ENCODE measurements at places on chromosomes 5 and 9.
A peak's percentile ranks its signal among the peaks of the same experiment; 100 is the strongest.

DNA sequence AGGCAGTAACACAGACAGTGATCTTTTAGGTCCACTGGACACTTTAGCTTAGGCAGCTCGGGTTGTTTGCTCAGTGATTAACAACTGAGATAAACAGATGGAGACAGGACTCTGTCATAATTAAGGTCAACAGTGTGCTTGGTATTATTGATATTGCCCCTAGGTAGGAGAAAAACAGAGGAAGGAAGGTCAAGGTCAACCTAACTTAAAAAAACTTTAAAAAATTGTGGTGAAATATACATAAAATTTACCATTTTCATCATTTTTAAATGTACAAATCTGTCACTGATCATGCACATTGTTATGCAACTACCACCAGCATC, 2.1 kb upstream of the HSPA4 start:
- no peak for DNase-seq

- DNase-seq = no peak
Measured at GRCh38 chr5:66617991-66618768, 22.0 kb downstream of the MAST4 start.

GRCh38 chr5:169146158-169146557, 154.8 kb downstream of the SLIT3 start:
- DNase-seq = no peak

GRCh38 chr9:129863059-129863690, 27.9 kb downstream of the USP20 start:
- peak; percentile 90 for DNase-seq

DNA sequence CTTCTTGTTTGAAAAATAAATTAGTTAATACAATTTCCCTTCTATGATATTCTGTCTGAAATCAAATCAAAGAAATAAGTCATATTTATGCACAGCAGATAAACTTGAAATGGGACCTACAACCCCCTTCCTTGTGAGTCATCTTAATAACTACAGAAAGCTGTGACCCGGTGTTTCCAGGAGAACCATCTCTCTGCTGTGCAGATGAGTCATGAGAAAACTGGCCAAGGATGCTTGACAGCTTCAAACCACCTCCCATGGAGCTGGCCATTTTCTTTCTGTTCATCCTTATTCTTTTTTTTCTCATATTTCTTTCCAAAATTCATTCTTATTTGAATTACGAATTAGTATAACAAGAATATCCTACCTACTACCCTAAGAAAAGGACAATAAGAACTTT, 43.4 kb upstream of the NR4A3 start:
- peak; percentile 81 for DNase-seq

GRCh38 chr5:148913985-148914431, 87.6 kb downstream of the ADRB2 start:
- peak; percentile 94 for DNase-seq

Measured in RWPE1 (cell line).